ENCODE measurements at places on chromosomes 6 and 20. TPM values are rescaled to one million over a fixed set of nuclear protein-coding genes. Genes with fewer than 3 reads are reported as not detected.
A peak's percentile ranks its signal among the peaks of the same experiment; 100 is the strongest.

DNA sequence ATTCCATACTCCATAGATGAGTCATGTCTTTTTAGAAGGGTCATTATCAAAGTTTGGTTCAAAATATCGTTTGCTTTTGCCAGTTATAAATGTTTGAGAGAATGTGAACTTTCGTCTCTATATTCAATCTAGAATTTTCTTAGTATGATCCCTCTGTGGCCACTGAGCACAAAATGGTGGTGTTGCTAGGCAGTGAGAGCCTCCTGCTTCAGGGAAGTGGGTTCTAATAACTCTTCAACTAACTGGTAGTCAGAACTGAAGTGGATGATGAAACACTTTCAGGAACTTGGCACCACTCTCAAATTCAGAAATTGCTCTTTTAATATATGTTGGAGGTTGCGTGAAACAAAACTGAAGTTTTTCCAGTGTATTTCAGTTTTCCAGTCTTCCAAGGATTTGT, 125.0 kb upstream of the DOK5 start:
- no peak for DNase-seq
- H3K4me1 ChIP-seq: no peaks in the 10 kb centered on the region
- H3K4me3 ChIP-seq: no peak overlapping the region
- peaks cover 9% of the 10 kb centered on the region for H3K27me3 ChIP-seq
- no peaks in the 10 kb centered on the region for H3K36me3 ChIP-seq

GRCh38 chr6:38806271-38806670, 91.2 kb downstream of the DNAH8 start:
- H3K27me3 ChIP-seq: peaks cover 66% of the 10 kb centered on the region
- H3K4me3 ChIP-seq: no peak overlapping the region
- peaks cover 2% of the 10 kb centered on the region for H3K36me3 ChIP-seq
- DNase-seq: no peak
- no peak overlapping the region for H3K27ac ChIP-seq
- H3K4me1 ChIP-seq: no peaks in the 10 kb centered on the region

DNA sequence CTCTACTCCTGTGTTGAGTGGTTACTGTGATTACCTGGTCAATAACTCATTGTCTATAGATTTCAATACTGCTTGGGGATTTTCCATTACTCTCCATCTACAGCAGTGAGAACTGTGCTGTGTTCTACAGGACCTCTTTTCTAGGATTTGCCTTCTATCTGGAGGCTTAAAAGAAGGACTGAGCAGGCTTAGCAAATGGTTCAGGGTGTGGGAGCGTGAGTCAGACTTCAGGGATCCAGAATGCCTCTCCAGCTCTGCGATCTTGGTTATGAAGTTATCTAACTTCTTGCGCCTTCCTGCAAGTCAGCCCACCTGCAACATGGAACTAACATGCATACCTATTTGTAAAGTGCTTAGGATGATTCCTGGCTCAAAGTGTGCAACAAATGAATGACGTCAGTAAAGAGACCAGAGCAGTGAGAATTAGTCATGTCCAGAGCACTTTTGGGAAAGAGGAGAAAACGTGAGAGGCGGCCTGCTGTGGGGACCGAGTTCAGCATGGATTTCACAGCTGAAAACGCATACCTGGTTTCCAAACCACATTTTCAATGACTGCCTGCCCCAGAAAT, 610.1 kb upstream of the CDH4 start:
- H3K36me3 ChIP-seq: no peaks in the 10 kb centered on the region
- no peak overlapping the region for H3K27ac ChIP-seq
- no peak overlapping the region for H3K4me3 ChIP-seq
- H3K4me1 ChIP-seq: no peaks in the 10 kb centered on the region
- peaks cover 2% of the 10 kb centered on the region for H3K27me3 ChIP-seq

DNA sequence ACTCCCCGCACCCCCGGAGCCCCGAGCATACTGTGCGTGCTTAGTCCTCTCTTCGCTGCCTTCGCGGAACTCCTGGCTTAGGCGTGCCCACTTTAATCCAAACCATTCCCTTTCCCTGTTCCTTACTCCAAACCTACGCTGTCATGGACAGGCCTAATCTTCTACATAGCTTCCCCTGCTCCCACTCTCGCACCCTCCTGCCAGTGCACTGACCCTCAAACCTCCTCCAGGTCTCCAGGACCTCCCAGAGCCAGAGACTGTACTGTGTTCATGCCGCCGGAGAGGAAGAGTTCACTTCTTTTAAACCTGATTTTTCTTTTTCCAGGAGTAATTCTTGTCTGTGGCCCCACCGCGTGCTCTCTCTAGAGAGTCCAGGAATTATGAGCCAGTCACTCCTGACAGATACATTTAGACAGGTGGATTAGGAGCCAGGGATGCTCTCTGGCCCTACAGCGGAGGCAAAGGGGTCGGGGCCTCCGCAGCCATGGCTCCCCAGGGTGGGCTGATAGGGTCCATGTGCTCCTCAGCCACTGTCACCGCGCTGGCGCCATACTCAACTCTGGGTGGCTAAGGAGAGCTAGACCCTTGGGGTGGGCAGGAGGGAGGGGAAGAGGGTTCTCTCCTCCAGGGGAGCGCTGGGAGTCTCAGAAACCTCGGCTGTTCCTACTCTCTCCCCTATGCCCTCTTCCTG, 1.6 kb upstream of the PAX1 start:
- H3K36me3 ChIP-seq: peaks cover 18% of the 10 kb centered on the region
- peaks cover 11% of the 10 kb centered on the region for H3K4me1 ChIP-seq
- H3K27ac ChIP-seq: no peak overlapping the region
- DNase-seq: no peak
- peak overlapping the region; percentile 66 for H3K4me3 ChIP-seq
- peaks cover 87% of the 10 kb centered on the region for H3K27me3 ChIP-seq

- H3K36me3 ChIP-seq: peaks cover 2% of the 10 kb centered on the region
- no peak overlapping the region for H3K4me3 ChIP-seq
- H3K27ac ChIP-seq: no peak overlapping the region
- peaks cover 42% of the 10 kb centered on the region for H3K27me3 ChIP-seq
- DNase-seq: no peak
Measured at GRCh38 chr20:57849521-57850215, 139.9 kb upstream of the PMEPA1 start.

DNA sequence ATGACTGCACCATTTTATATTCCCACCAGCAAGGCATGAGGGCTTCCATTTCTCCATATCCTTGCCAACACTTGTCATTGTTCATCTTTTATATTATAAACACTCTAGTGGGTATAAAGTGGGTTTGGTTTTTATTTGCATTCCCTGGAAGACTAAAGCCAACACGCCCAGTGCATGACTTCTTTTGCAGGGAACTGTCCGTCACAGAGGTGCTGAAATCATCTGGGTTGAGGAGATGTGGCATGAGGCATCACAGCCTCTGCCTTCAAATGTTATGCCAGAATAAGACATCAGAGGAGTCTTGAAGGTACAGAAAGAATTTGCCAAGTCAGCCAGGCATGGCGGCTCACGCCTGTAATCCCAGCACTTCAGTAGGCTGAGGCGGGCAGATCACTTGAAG, 29.9 kb upstream of the FAM210B start:
- peaks cover 29% of the 10 kb centered on the region for H3K27me3 ChIP-seq
- no peak overlapping the region for H3K4me3 ChIP-seq
- no peaks in the 10 kb centered on the region for H3K4me1 ChIP-seq
- no peak overlapping the region for H3K27ac ChIP-seq

DNA sequence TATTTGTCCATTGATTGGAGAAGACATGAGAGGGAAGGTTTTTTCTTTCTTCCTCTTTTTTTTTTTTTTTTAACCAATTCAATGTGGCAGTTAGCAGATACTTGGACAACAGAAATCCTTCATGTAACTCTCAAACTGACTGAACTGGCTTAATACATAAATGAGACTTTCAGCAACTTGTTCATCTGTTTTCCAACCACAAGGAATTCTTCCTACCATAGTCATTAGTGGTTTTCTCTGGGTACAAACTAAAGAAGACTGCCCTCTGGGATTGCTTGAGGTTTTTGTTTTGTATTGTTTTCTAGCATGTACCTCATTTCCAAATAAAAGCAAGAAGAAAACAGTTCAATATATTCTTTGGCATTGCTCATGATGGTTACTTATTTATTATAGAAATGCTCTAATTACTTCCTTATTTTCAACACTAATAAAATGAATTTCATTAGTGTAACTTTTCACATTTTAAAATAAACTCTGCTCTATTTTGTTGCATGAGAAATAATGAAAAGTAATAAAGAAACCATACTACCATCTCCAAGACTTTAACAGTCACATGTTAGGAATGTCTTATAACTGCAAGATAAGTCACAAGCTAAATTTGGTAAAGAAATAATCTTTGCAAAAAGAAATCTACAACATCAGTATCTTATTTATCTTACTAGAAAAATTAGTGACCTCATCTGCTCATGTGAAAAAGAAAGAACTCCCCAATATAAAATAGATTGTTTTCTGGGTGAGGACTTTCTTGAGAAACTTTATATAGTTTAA, 52.0 kb downstream of the ME1 start:
- no peaks in the 10 kb centered on the region for H3K4me1 ChIP-seq
- H3K27me3 ChIP-seq: no peaks in the 10 kb centered on the region
- no peak overlapping the region for H3K4me3 ChIP-seq
- DNase-seq: no peak
- H3K27ac ChIP-seq: no peak overlapping the region

DNA sequence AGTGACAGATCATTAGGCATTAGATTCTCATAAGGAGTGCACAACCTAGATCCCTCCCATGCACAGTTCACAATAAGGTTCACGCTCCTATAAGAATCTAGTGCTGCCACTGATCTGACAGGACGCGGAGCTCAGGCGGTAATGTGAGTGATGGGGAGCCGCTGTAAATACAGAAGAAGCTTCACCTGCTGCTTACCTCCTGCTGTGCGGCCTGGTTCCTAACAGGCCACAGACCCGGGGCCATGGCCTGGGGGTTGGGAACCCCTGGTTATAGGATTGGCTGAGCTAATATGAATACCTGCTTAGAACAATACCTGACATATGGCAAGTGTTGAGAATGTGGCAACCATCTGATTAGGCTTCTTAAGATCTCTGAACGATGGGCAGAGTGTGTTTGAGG, 2.4 kb downstream of the PNPLA1 start:
- no peak for DNase-seq
- H3K27me3 ChIP-seq: peaks cover 72% of the 10 kb centered on the region
- peaks cover 6% of the 10 kb centered on the region for H3K36me3 ChIP-seq
- no peak overlapping the region for H3K27ac ChIP-seq
- H3K4me3 ChIP-seq: no peak overlapping the region

- H3K4me3 ChIP-seq: no peak overlapping the region
- H3K4me1 ChIP-seq: no peaks in the 10 kb centered on the region
- no peaks in the 10 kb centered on the region for H3K36me3 ChIP-seq
Measured at GRCh38 chr6:40108736-40109135, 174.5 kb upstream of the MOCS1 start.

GRCh38 chr20:4633780-4634179, 87.9 kb upstream of the PRND start:
- H3K27me3 ChIP-seq: peaks cover 8% of the 10 kb centered on the region
- peaks cover 3% of the 10 kb centered on the region for H3K4me1 ChIP-seq
- no peak for DNase-seq
- no peak overlapping the region for H3K27ac ChIP-seq

- H3K36me3 ChIP-seq: peaks cover 4% of the 10 kb centered on the region
- H3K4me3 ChIP-seq: no peak overlapping the region
- no peak for DNase-seq
- H3K4me1 ChIP-seq: peaks cover 2% of the 10 kb centered on the region
- H3K27ac ChIP-seq: no peak overlapping the region
Measured at GRCh38 chr20:54167909-54168872, 5.6 kb downstream of the CYP24A1 start.

DNA sequence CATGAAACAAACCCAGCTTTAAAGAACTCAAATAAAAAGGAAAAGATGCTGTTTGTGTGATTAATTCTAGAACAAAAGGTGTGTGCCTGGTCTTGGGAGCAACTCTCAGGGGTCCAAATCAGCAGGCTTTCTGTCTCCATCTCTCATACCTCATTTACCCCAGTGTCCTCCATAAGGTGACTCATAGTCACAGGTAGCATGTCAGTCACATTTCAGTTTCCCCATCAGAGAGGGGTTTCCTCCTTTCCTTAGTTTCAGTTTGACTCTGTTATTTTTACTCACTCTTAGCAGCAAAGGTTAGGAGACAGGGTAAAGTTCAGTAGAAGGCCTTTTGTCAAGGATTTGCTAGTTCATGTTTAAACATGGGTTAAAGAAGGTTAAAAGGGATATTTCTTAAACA, 46.2 kb downstream of the OGFRL1 start:
- DNase-seq: no peak
- H3K27me3 ChIP-seq: peaks cover 14% of the 10 kb centered on the region
- no peak overlapping the region for H3K4me3 ChIP-seq
- H3K36me3 ChIP-seq: peaks cover 2% of the 10 kb centered on the region

GRCh38 chr6:30211899-30212298, 1.3 kb downstream of the TRIM26 start:
- H3K4me3 ChIP-seq: peak overlapping the region; percentile 98
- peaks cover 6% of the 10 kb centered on the region for H3K36me3 ChIP-seq
- H3K4me1 ChIP-seq: peaks cover 61% of the 10 kb centered on the region
- DNase-seq: no peak

DNA sequence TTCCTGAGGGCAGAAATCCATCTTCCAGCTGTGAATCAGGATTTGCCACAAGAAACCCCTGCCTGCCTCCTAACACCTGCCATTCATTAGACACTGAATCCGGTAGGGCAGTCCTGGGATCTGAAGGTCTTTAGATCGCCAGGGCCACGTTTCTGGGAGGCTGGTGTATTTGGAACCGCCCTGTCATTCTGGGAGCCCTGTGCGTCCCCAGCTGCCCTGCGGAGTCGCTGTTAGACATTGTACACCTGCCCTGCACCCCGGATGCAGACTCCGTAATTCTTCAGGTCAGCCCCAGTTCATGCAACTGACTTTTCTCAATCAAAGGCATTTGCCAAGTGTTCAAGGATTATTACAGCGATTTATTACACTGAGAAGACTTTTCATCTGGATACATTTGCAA, 193.2 kb downstream of the TBC1D7 start:
- H3K27ac ChIP-seq: no peak overlapping the region
- H3K27me3 ChIP-seq: peaks cover 15% of the 10 kb centered on the region
- no peak for DNase-seq
- no peaks in the 10 kb centered on the region for H3K36me3 ChIP-seq
- H3K4me1 ChIP-seq: no peaks in the 10 kb centered on the region
- no peak overlapping the region for H3K4me3 ChIP-seq

DNA sequence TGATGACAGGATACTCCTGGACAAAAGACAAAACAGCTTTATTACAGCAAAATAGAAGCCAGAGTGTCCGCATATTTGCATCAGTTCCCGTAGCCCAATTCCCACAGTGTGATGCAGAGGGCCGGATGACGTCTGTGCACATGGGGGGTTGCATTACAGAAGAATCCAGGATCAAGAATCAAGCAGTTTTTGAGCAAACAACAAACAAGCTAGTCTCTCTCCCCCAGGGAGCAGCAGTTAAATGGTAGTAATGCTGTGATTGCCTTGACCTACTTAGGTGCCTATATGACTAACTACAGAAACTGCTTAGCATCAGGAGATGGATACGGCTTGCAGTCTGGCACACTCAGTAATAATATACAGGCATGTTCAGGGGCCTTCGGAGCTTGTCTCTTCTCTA, 3.2 kb upstream of the SDHAF4 start:
- H3K27me3 ChIP-seq: no peaks in the 10 kb centered on the region
- H3K27ac ChIP-seq: no peak overlapping the region
- no peaks in the 10 kb centered on the region for H3K36me3 ChIP-seq

- H3K4me3 ChIP-seq: no peak overlapping the region
- no peaks in the 10 kb centered on the region for H3K36me3 ChIP-seq
- no peak overlapping the region for H3K27ac ChIP-seq
- no peaks in the 10 kb centered on the region for H3K4me1 ChIP-seq
- no peaks in the 10 kb centered on the region for H3K27me3 ChIP-seq
- no peak for DNase-seq
Measured at GRCh38 chr6:66508433-66508832, 801.4 kb upstream of the EYS start.

Gene TPD52L1
- total RNA-seq: not detected

Gene LST1
- 42.6 TPM for total RNA-seq

Gene HTR1B
- not detected for total RNA-seq

Gene HBS1L
- total RNA-seq: 94.0 TPM

Gene ADGRB3
- not detected for total RNA-seq

Gene NDRG3
- total RNA-seq: 26.0 TPM

Gene DUSP15
- not detected for total RNA-seq

Gene PAK5
- not detected for total RNA-seq
